Dorsolateral prefrontal cortex (tissue), 122 donors: ENCODE measurements at places on chromosomes 3 and 15. TPM values are rescaled to one million over a fixed set of nuclear protein-coding genes. Genes with fewer than 3 reads are reported as not detected.

DNA sequence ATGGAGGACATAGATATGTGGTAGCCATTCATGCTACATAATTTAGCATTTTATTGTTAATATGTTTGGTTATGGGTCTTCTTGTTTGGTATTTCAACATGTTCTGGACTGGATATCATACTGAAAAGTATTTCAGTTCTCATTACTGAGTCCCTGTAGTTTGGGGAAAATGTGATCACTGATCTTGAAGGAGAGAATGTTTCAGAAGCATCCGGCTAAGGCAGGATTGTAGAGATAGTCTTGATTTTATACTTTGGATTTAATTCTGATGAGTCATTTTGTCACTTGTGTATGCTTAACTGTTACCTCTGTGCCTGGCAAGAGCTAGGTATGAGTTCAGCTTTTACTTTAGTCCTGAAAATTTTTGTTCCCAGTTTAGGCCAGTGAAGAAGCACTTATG lies 7.1 kb downstream of the CHD2 start:
- DNase-seq: no peak

TEX264 gene
- total RNA-seq: 38.6 TPM

DNA sequence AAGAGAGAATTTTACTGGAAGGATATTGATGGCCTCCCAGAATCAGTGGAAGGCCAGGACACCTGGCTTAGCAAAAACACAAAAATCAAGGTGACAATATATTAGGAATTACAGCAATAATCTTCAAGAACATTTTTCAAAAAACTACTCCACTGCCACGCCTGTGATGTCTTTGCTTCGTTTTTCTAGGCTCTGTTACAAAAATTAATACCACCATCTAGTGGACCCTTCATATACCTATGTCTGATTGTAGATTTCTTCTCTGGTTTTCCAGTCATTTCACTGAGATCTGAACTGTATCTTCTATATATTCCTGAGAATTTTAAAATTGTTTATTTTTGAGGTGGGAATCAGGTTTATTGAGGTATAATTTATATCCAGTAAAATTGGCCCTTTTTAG lies 5.6 kb upstream of the SLC33A1 start:
- DNase-seq: no peak

- DNase-seq: no peak
These were observed 53.6 kb downstream of the FAM98B start for GRCh38 chr15:38507570-38507969.

GRCh38 chr3:119304201-119304713 lies 10.1 kb downstream of the ARHGAP31 start:
- DNase-seq: no peak

TMCO5A gene
- not detected for total RNA-seq

DNA sequence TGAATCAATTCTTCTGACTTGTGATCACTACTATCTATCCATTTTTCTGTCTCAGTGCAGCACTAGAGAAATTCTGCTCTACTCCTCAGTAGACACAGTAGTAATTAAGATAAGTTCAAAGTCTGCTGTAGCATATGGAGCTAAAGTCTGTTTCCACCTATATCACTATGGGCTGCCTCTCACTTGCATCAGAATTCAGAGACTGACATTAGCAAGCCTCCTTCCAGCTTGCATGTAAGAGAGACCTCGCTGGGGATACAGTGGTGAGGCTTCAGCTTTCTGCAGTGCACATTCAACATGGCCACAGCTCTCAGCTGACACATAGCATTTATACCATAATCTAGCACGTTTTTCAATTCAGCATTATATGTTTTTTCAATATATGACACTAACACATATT lies 217.0 kb downstream of the PLOD2 start:
- no peak for DNase-seq

DNA sequence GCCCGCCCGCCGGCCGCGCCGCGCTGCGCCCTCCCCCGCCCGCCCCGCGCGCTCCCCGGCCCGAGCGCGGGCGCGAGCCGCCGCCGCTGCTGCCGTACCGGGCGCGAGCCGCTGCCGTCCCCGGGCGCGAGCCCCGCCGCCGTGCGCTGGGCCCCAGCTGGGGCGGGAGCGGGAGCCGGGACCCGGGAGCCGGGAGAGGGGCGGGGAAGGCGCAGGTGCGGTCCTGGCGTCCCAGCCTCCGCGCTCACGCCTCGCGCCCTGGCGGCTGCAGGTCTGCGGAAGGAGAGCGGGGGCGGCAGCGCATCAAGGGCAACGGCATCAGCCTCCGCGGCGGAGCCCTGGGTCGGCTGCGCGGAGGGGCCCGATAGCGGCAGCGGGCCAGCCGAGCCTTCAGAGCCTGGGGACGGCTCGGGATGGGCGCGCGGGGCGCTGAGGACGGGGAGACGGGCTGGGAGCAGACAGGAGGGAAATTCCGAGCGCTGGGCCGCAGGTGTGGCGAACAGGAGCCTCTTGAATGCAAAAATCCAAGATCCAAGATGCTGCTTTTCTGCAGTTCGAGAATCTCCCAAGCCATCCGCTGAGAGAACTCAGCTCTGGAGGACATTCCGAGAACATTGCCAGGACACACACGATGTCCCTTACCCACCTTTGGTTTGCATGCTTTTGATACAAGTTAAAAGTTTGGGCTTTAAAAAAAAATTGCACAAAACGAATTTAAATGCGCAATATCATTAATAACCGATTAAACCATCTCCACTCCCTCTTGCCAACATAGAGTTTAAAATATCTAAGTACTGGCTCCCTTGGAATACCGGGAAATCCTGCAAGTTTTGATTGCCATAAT lies 251.1 kb downstream of the TJP1 start:
- DNase-seq: no peak

DNA sequence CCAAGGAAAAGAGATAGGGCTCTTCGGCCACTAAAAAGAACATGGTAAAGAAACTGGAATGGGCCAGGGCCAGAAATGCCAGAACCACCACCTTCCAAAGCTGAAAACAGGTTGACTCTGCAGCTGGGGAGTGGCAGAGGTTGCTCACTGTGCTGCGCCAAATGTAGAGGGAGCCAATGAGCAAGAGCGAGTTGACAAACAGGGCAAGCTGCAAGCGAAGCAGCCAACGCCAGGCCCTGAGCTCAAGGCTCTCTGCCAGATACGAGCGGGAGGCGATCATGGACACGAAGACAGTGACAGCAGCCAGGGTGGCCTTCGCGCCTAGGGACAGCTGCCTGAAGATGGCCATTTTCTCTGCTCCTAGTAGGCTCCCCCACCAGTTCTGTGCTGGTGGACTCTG lies 3.1 kb downstream of the GLB1 start:
- no peak for DNase-seq

DNA sequence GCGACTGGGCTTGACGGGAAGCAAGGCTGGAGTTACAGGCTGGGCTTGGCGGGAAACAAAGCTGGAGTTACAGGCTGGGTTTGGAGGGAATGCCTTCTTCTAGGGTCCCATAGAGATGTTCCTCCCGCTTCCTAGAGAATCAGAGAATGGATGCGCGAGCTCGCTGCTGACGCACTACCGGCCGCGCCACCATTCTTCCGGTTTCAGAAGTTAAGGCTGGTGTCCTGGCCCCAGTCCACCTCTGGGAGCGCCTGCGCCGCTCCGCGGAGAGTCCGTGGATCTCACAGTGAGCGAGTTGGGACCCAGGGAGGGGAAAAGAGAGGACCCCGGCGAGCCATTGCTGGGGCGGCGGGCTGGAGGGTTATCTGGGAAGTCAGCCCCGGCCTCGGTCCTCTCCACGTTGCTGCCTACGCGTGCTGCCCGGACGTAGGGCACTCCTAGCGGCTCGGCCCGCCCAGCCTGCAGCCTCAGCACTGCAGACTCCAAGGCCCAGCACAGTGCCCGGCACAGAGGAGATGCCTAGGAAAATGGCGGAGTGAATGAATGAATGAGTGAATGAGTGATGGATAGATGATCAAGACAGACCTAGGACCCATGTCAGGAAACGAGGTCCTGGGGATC lies at the start of gene ZNF502:
Gene ZNF502 (plus strand): TSS at position 206 of the 621 bp plus-strand sequence. CDS start 7,602 bp downstream, outside the sequence.
- DNase-seq: peak; percentile 89

GRCh38 chr15:25670025-25670554 lies 193.0 kb downstream of the ATP10A start:
- peak; percentile 76 for DNase-seq

- no peak for DNase-seq
These were observed 74.9 kb upstream of the LRRFIP2 start for GRCh38 chr3:37249294-37249693.

DNA sequence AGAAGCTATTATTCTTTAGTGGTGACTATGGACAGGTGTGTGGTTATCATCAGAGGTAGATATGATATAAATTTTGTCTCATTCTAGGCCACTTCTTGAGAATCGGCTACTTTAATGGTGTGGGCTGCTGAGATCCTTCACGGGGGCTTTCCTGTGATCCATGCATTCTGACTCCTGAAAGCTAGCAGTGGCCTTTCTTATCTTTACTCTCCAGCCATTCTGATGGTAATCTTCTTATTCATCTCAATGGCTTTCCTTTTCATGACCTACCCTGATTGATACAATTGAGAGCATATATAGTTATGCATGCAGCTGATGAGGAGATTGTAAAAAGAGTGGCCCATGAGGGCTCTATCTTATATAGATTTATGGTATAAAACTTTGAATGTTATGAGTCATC lies 78.3 kb upstream of the ZPLD1 start:
- no peak for DNase-seq

DNA sequence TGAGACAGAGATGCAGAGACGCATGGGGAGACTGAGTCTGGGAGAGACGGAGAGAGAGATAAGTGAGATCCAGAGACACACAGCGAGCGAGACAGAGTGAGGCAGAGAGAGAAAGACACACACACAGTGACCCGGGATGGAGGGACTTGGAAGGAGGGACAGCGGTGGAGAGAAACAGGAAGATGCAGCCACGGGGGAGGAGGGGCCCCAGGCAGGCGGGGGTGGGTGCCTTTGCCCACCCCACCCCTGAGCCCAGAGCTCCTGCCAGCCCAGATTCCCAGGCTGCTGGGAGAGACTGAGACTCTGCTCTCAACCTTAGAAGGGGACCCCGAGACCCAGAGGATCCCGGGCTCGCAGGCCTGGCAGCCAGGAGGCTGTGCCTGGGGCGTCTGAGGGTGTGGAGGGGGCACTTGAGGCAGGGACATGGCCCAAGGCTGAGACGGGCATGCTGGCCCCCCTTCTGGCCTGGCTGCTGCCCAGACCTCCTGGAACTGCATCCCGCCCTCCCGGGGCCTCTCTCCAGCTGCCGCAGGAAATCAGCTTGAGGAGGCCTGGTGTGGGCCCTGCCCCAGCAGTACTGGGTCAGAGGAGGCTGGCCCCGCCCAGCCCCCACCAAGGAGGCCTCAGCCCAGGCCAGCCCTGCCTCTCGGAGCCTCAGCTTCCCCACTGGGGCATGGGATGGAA lies 18.1 kb downstream of the H1-8 start:
- DNase-seq: no peak

SCG5 gene
- total RNA-seq: 180 TPM

- no peak for DNase-seq
These were observed 9.5 kb downstream of the SOX2 start for GRCh38 chr3:181721046-181721875.

DNA sequence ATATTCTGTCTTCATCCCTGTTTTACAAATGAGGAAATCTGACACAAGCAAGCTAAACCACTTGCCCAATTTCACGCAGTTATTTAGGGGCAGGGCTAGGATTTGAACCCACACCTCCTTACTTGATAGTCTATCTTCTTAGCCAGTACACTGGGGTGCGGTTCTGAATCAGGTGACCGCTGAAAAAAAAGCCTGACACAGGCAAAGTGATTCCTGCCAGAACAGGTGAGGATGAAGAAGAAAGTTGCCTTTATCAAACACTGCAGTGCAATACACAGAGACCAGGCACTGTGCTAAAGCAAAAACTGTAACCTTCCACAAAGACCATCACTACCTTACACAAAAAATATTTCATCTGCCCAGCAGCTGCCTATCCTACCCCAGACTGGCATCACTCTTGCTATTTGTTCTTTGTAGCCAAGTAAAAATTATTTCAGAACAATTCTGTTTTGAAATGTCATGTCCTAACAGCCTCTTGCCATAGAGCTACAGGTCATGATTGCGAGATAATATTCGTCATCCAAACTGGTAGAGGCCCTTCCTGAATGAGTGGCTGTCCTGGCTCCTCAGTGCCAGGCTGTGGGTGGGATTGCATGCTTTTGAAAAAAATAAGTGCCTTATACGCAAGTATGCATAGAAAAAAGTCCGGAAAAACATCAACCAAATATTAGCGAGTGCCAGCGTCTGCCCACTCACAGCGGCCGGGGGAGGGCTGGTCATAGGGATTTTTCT lies 142.3 kb upstream of the TPM1 start:
- DNase-seq: no peak

GRCh38 chr15:57565311-57565710 lies 26.4 kb upstream of the MYZAP start:
- no peak for DNase-seq

CRYGS gene
- total RNA-seq: 5.6 TPM

LRRC34 gene
- 14.5 TPM for total RNA-seq

MLF1 gene
- 9.9 TPM for total RNA-seq

DNA sequence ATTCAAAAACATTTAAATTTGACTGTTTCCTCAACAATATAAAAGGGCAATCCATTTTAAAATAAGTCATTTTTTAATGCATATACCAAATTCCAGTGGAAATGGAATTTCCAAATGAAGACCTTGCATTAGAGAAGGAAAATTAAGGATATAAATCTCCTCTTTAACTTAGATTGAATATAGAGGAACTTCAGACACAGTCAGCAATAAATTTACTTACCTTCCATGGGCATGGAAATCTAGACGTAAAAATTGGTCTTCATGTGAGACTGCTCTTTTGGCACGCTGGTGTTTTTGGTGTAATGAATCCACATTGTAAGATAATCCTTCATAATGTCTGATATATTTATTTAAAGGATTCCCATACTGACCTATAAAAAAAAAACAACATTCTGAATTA lies 32.1 kb downstream of the ADAM10 start:
- no peak for DNase-seq

GRCh38 chr3:194879126-194879877 lies 193.6 kb downstream of the FAM43A start:
- no peak for DNase-seq

DNA sequence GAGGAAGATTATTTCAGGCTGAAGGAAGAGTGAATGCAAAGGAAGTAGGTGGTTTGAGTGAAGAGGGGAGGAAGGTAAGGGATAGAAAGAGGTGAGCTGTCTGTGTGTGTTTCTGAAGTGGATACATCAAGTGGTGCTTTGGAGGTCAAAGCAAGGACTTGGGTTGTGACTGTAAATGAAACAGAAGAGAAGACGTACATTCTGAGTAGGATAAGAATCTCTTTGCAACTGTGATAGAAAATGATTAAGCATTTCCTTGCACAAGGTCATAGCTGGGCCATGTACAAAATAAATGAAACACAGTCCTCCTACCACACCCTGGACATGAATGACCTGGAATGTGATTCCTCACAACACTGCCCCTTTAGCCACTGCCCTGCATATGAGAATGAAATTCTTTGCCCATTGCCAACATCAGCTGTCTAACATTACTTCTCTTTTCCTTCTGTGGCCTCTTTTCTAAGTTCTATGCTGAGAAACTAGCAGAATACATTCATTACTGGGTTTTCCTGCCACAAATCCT lies 28.3 kb upstream of the MINDY4B start:
- DNase-seq: no peak

DNA sequence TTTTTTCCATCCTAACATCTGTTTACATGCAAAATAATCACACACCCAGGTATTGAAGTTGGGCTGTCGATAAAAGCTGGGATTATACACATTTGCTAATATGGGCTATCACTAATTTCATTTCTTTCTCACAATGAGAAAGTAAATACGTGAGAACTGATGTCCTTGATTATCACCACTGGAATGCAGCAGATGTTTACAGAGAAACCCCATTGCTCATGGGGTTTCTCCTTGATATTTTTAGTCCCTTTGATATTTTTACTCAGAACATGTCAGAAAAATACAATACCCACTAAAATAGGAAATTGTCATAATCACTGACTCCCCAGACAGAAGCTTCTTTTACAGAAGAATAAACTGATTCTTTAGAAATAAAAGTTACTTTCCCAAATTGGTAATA lies 535.1 kb upstream of the CCDC54 start:
- DNase-seq: no peak
